ENCODE measurements at places on chromosomes 3 and 15.

- DNase-seq, result no peak
Observed at GRCh38 chr15:66919421-66919820, 146.0 kb upstream of the SMAD3 start.

DNA sequence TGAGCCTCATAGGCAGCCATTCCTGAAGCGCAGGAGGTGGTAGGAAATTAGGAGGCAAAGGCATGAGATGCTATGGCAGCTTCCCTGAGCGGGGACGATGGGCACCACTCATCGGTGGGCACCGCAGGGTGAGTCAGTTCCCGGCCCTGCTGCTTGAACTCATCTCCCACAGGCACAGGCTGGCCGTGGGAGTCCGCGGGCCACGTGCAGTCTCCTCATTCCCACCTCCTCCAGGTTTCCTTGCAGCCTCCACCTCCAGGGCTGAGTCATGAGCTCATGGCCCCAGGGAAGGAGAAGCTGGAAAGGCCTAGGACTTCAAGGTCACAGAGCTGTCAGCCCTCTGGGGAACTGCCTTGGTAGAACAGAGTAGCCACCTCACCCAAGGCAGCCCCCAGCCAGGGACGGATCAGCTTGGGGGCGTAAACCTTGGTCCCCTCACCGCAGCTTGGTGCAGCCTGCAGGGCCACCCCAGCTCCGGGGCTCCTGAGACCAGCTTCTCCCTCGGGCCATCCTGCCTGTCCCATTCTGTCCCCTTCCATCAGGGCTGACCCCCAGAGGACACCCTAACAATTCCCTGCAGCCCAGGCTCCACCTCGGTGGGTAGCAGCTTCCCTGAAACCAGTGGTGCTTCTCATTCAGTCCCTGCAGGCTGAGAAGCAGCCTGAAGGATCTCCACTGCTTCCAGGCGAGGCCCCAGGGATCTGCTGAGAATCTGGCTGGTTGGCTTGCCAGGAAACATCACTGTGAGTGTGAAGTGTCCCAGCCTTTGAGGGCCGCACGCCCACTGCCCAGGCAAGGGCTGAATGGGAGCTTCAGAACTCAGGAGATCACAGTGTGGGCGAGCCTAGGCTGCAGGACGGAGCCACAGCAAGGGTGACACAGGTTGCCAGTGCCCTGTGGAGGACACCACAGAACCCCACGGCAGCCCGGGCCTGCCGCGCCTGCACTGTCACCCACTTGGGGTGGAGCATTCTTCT lies 150.7 kb upstream of the MEF2A start:
- DNase-seq, result no peak

GRCh38 chr3:134083626-134084241 lies 54.0 kb upstream of the SLCO2A1 start:
- no peak for DNase-seq

GRCh38 chr3:190424478-190425439 lies 24.9 kb downstream of the TMEM207 start:
- peak; percentile 20 for DNase-seq

- DNase-seq, result no peak
Observed at GRCh38 chr3:126753191-126754160, 49.4 kb downstream of the CHCHD6 start.

GRCh38 chr15:35669432-35670045 lies 123.6 kb upstream of the DPH6 start:
- no peak for DNase-seq

DNA sequence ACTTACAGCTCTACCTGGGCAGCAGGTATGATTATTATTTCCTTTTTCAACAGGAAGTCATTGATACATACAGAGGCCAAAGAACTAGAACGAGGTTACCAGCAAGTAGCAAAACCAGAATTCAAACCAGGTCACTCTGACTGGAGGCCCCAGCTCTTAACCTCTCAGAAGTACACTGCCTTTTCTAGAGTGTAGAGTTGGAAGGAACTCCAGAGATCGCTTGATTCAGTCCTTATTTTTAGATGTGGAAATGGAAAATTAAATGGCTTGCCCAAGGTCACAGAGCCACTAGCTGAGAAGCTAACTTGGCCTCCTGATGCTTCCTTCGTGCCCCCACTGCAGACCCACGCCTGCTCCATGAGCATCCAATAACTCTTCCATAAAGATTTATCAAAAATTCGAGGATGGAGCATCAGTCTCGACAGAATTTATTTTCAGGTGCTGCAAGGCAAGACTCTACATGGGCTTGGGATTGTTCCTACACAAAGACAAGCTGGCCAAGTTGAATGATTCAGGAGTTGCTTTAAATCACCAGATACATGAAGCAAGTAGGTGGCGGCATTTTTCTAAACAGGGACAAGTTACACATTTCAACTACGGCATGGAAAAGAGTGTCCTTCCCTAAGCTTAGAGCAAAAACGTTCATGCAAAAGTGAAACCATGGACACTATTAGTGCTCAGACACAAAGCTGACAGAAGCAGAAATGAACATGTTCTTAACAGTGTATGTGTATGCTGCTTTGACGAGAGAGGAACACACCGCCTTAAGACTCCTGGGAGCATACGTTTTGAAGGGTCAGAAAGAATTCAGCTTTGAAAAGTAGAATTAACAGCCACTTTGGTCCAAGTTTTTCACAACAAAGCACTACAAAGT lies 235.7 kb downstream of the THRB start:
- no peak for DNase-seq

DNA sequence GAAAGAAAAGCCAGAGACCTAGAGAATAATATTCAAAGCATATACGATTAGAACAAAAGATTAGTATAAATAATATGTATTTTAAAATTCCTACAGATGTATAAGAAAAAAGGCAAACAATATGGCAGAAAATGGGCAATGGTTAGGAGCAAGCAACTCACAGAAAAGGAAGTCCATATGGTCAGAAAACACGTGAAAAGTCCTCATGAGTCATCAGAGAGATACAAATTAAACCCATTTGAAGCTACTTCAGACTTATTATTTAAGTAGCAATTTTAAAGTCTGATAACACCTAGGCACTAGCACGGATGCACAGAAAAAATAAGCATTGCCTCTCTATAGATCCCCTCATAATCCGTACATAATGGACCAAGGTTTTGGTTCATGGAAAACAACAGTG lies 25.6 kb downstream of the SLC7A14 start:
- DNase-seq, result no peak

GRCh38 chr3:149479621-149480325 lies 5.3 kb downstream of the TM4SF4 start:
- DNase-seq, result no peak
